Activated naive CD8-positive, alpha-beta T cell treated with anti-CD3 and anti-CD28 coated beads for 36 hours (primary cell): ENCODE measurements at places on chromosomes 12 and 14. TPM values are rescaled to one million over a fixed set of nuclear protein-coding genes. Genes with fewer than 3 reads are reported as not detected.

DNA sequence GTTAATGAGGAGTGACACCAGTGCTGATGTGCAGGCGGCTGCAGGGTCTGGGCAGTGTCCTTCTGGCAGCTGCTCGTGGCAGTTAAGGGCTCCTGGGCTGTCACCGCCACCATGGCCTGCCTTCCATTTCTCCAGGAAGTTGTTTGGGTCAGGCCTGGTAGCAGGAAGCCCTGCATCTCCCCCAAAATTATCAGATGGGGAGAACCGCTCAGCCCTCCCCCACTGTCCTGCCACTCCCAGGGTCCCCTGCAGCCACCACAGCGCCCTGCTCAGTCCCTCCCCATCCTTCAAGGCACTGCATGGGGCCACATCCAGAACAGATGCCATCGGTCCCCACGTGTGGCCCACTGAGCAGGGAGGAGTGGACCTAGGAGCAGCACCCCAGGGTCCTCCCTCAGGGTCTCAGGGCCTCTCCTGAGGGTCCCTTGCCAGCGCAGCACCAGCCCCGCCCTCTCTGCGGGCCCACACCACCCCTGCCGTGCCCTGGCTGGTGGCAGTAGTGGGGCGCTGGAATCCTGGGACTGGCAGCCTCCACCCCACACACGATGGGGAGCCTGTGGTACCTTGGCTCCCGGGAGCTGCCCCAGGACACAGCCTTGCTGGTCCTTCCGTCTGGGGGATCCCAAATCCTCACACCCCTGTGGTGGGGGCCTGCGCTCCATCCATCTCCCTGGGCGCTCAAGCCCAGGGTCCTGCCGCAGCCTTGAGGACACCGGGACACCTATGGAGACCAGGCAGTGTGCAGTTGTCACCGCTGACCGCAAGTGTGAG is 10.3 kb upstream of the AMN start:
- no peak for DNase-seq

- no peak for DNase-seq
Measured at GRCh38 chr12:793037-793436, 40.7 kb downstream of the WNK1 start.

DNA sequence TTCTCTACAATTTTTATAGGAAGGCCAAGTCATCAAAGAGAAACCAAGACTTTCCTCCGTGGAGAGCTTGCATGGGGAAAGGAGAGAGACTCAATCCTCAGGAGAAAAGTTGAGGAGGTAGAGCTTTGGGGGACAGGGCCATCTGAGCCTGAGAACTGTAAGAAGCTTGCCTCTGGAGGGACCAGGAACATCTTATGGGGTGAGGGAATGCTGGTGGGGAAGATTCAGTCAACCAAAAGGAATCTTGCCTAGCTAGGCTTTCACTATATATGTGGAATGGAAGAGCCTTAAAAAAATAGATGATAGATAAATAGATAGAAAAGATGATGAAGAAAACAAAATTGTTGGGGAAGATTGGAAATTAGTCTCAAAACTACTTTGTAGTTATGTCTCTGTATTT is 63.5 kb downstream of the DYRK2 start:
- no peak for DNase-seq

DNA sequence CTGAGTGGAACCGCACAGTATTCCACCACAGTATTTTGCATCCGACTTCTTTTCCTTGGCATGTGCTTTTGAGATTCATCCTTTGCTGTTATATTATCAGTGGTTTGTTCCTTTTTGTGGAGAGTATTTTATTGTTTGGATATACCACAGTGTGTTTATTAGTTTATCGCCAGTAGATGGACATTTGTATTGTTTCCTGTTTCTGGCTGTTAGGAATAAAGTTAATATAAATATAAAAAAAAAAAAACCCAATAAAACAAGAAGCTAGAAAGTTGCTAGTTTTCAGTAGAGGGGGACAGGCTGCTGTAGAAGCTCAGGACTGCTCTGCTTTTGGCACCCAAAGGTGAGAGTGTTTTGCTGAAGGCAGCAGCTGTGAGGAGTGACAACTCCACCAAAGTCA is 62.0 kb upstream of the EEA1 start:
- DNase-seq: no peak

GRCh38 chr14:83042858-83043257 is 1509.2 kb upstream of the SEL1L start:
- DNase-seq: no peak

The SIRT4 gene
- 1.9 TPM for total RNA-seq
